Heart right ventricle (tissue), 16 donors: ENCODE measurements at places on chromosomes 6 and 20. TPM values are rescaled to one million over a fixed set of nuclear protein-coding genes. Genes with fewer than 3 reads are reported as not detected.

Gene FAM50B
- polyA plus RNA-seq, result 25.3 TPM

Gene THBS2
- polyA plus RNA-seq, result 5.2 TPM

Gene SLC22A3
- 0.71 TPM for polyA plus RNA-seq

Gene SNPH
- 4.8 TPM for polyA plus RNA-seq

Gene NKAIN2
- 0.12 TPM for polyA plus RNA-seq

Gene AIG1
- 17.4 TPM for polyA plus RNA-seq

Gene DIDO1
- 21.9 TPM for polyA plus RNA-seq

Gene SFTA2
- polyA plus RNA-seq, result not detected

Gene ULBP1
- polyA plus RNA-seq, result 0.07 TPM

Gene NR2E1
- not detected for polyA plus RNA-seq

Gene MDFI
- polyA plus RNA-seq, result 4.4 TPM

Gene SMLR1
- not detected for polyA plus RNA-seq

Gene EPHA7
- 1.2 TPM for polyA plus RNA-seq

Gene SF3B5
- 333 TPM for polyA plus RNA-seq

Gene NHLRC1
- polyA plus RNA-seq, result 0.73 TPM

Gene TRIM10
- not detected for polyA plus RNA-seq

Gene TDRD6
- polyA plus RNA-seq, result 1.4 TPM

Gene CAGE1
- polyA plus RNA-seq, result not detected

Gene PKHD1
- polyA plus RNA-seq, result not detected

Gene SAMD3
- 0.12 TPM for polyA plus RNA-seq

Gene CST7
- 1.5 TPM for polyA plus RNA-seq

- DNase-seq, result peak; percentile 85
These were observed 42.3 kb upstream of the NAA20 start for GRCh38 chr20:19974630-19975435.

DNA sequence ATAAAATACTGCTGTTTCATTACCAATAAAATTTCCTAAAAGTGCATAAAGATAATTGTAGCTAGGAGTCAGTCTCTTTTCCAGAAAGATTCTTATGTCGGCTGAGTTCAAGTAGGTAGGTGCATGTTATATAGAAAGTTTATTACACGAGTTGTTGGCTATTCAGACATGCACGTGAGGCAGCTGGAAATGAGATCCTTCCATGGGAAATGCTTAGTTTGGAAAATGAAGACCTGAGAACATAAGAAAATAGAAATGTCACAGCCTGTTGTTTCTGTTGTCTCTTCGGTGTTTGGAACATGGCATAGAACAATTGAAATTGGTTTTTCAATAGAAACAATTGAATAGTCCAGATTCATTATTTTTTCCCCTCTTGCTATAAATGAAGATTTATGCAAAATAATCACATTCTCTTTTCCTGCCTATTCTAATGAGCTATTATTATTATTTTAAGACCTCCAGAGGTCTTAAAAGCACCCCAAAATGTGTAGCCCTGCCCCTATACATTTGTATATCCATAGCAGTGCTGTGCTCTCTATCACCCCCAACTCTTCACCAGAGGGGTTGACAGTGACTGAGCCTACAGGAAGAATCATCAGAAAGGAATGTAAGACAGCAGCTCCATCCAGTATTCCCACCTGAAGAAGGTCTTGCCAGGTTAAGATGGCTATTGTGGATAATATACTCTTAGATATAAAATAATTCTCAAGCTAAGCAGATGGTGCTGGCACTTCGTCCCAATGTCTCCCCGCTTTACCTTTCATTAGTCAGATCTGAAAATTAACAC, 82.2 kb downstream of the ZDHHC14 start:
- no peak for DNase-seq

DNA sequence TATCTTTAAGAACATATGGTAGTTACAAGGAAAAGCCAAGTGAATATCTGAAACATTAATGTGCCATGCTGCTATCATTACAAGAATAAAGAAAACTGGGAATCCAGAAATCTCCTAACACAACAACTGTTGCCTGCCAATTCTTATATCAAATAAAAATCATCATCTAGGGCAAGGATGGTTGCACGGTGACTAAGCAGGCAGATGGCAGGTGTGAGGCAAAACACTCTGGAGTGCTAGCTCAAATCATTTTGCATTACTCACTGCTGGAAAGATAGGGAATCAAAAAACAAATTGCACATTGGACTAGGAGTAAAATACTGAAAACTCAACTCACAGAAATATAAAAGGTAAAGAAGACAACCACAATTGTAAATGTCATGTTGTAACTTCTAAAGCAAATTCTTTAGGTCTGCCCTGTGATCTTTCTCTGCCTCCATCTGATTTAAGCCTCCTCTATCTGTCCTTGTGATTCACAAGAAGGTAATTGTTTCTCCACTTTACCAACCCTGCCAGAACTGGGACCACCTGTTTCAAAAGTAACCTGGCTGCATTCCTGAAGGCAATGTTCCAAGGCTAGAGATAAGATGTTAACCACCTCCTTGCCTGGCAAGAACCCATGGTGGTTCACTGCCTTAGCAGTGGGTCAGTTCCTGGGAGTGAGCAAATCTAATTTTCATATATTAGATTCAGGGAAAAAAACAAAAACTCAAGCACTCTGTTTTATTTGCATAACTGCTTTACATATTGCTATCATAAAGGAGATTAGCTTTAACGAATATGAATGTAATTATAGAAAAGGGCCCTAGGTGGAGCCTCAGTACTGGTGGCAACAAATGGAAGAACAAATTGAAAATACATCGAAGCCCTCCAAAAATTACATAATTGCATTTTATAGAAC, 33.1 kb upstream of the LCA5 start:
- no peak for DNase-seq

DNA sequence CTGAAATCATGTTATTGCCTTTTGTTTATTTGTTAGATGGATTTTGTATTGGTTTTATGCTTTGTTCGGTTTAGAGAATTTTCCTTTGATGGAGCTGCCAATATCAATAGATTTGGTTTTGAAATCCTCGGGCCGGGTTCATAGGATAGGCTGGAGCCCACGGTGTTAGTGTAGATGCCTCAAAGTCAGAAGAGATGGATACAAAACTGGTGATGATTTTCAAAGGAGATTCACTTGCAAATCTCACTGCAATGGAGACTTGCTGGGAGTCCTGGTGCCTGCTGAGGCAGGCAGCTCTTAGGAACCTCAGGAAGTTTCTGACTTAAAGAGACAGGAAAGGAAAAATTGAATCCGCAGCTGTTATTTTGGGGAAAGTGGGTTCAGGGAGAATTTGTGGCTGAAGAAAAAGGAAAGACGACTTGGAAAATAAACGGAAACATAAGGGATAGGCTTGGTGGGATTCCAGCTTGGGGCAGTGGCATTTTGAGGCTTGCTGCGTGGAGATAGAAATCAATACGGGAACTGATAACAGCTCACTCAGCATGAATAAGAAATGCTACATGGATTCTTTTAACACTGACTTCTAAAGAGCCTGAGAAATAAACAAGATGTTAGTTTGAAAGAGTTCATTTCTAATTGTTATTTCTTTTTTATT, 241.6 kb downstream of the PHACTR1 start:
- no peak for DNase-seq

DNA sequence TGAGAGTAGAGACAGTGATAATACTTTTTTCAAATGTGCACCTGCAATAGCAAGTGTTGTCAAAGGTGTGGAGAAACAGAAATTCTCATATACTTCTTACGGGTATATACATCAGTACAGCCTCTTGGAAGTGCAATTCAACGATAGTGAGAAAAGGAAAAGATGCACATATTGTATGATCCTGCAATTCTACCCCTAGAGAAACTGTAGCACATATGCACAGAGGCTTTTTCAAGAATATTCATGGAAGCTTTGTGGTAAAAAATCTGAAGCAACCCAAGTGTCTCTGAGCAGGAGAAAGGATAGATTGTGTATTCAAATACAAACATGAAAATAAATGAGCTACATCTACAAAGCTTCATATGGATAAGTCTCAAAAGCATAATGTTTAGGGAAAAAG, 94.7 kb upstream of the PREP start:
- no peak for DNase-seq

GRCh38 chr20:59015812-59016711, 3.2 kb upstream of the TUBB1 start:
- DNase-seq, result no peak

DNA sequence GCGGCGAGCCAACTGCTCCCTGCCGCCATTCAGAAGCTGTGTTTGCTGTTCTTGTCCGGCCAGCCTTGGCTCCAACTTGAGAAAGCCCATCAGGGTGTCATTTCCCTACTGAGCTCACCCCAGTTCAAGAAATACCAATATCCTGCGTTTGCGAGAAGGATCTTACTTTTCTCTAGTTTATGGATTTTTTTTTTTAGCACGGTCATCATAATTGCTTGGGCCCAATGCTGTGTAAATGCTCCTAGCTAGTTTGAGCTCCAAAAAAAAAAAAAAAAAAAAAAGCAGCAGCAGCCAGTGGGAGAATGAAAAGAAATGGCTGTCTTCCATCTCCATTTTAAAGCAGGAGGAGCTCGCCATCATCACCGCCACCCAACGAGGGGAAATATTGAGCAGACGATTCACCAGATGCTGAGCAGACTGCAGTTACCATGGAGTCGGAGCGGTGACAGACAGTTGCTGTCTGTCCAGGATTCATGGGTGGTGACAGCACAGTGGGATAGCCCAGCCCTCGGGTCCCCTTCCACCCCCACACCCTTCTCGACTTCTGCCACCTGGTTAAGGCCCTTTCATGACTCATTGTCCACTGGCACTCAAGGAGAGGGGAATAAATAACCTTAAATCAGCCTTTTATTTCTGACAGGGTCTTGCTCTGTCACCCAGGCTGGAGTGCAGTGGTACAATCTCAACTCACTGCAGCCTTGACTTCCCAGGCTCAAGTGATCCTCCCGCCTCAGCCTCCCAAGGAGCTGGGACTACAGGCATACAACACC, 132.4 kb upstream of the SNX9 start:
- DNase-seq, result no peak

DNA sequence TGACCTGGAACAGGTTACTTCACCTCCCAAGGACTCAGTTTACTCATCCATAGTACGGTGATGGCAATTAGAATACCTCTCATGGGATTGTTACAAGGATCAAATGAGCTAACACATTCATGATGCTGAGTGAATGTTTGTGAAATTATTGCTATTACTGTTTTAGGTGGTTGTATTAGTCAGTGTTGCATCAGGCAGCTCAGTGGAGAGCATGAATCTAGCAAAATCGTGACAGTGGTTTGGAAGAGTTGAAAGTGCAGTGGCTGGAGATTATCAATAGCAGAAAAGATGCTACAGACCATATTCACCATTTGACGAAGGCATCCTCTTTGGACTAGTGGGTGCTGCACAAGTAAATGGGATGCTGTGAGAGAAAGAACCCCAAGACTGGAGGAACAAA, 50.4 kb upstream of the CTNNBL1 start:
- no peak for DNase-seq

- no peak for DNase-seq
These were observed 49.6 kb downstream of the KIZ start for GRCh38 chr20:21175433-21175832.

DNA sequence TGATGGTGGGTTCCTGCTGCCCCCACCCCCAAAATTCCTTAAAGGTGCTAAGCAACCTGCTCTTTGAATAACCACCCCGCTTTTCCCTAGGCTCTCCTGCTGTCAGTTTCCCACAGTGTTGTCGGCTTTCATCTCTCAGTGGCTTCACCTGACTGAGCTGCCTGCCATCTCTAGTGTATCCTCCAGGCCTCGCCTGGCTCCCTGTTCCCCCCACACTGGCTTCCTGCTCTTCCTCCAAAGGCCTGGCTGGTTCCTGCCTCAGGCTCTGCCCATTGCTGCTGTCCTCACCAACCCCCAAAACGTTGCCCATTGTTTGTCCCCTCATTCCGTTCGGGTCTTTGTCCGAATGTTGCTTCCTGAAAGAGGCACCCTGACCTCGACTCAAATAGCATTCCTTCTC, 93.8 kb upstream of the POPDC3 start:
- no peak for DNase-seq

- DNase-seq, result no peak
These were observed 3.0 kb upstream of the CDH26 start for GRCh38 chr20:59955131-59955796.

GRCh38 chr6:92706976-92707375, 712.4 kb downstream of the EPHA7 start:
- DNase-seq, result no peak

GRCh38 chr6:4612636-4613171, 163.5 kb upstream of the CDYL start:
- no peak for DNase-seq

DNA sequence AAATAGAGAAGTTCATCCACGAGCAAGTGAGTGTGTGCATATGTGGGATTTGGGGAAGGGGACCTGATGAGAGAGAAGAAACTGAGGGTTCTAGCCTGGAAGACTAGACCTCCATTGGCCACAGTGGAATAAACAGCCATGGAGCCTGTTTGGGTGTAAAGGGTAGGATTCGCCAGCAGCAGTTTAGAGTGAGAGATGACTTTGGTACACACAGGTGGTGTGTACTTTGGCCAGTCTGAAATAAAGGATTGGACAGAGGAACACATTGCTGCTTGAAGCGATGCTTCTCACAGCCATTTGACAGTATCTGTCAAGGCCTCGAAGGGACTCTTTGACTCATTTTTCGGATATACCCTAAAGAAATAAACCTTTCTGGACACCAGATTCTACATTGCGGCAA, 29.2 kb downstream of the PLEKHG1 start:
- DNase-seq, result no peak

DNA sequence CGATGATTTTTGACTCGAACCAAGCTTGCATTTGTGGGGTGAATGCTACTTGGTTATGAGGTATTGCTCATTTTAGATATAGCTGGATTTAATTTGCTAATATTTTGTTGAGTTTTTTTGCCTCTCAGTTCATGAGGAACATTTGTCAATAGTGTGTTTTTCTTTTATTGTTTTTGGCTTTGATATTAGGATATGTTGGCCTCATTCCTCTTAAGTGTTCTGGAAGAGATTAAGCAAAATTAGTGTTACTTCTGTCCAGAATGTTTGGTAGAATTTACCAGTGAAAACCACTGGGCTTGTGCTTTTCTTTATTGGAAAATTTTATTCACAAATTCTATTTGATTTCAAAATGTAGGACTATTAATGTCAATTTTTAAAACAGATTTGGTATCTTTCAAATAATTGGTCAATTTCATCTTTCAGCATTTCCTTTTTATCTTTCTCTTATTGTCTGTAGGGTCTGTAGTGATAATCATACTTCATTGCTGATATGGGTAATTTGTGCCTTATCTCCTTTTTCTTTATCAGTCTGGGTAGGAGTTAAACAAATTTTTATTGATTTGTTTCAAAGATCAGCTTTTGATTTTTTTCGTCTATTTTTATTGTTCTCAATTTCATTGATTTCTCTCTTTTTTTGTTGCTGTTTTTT, 14.1 kb downstream of the AIG1 start:
- DNase-seq, result no peak

DNA sequence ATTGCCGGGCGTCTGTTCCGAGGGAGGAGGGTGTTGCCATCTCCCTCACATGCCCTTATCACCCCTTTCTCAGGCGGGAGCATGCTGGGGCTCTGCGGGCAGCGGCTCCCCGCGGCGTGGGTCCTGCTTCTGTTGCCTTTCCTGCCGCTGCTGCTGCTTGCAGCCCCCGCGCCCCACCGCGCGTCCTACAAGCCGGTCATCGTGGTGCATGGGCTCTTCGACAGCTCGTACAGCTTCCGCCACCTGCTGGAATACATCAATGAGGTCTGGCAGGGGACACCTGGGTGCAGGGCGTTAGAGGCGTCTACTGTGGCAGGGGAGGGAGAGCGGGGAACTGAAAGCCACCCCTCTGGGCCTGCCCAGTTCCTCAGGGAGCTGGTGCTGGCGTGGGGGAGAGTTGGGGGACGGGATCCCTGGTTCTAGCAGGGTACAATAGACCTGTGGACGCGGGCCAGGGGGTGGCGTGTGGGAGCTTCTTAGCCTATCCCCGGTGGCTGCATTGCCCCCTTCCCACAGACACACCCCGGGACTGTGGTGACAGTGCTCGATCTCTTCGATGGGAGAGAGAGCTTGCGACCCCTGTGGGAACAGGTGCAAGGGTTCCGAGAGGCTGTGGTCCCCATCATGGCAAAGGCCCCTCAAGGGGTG, 697 bp downstream of the PPT2 start:
- peak; percentile 21 for DNase-seq
